ENCODE measurements at places on chromosomes 6 and 20. TPM values are rescaled to one million over a fixed set of nuclear protein-coding genes. Genes with fewer than 3 reads are reported as not detected.

Gene KIF13A
- total RNA-seq, result 70.9 TPM

Gene SAPCD1
- not detected for total RNA-seq

Gene HLA-DOA
- total RNA-seq, result 2.9 TPM

Gene RBM39
- 162 TPM for total RNA-seq

Gene TTBK1
- not detected for total RNA-seq

Gene PTK6
- 0.15 TPM for total RNA-seq

Gene CTAGE9
- not detected for total RNA-seq

Gene CCN6
- not detected for total RNA-seq

Gene CYP39A1
- total RNA-seq, result 5.7 TPM

Gene COL11A2
- total RNA-seq, result 0.36 TPM

Gene TPD52L1
- 5.6 TPM for total RNA-seq

Gene VARS1
- 58.5 TPM for total RNA-seq

Gene CD93
- total RNA-seq, result not detected

Gene SAMD3
- total RNA-seq, result not detected

Gene SLC26A8
- total RNA-seq, result not detected

Gene WFDC10B
- total RNA-seq, result not detected

Gene TAAR2
- total RNA-seq, result not detected

Gene ESR1
- total RNA-seq, result 0.33 TPM

Gene NKAPL
- total RNA-seq, result 1.1 TPM

Gene TTK
- 48.3 TPM for total RNA-seq

Gene PRR3
- 12.7 TPM for total RNA-seq

Gene VPS16
- 48.3 TPM for total RNA-seq

Gene SULF2
- 31.0 TPM for total RNA-seq

Gene PSMB9
- total RNA-seq, result 114 TPM

Gene ERVFRD-1
- total RNA-seq, result not detected

Gene PIM1
- total RNA-seq, result 2.4 TPM

Gene DDAH2
- 27.3 TPM for total RNA-seq

Gene DYNLT2
- 1.9 TPM for total RNA-seq

Gene MAP7
- total RNA-seq, result 1.1 TPM

Gene BMP2
- 0.31 TPM for total RNA-seq

Gene VIP
- not detected for total RNA-seq

Gene MAP1LC3A
- total RNA-seq, result 19.6 TPM

Gene STX16
- 30.6 TPM for total RNA-seq
